ENCODE measurements at places on chromosomes 5 and 9. TPM values are rescaled to one million over a fixed set of nuclear protein-coding genes. Genes with fewer than 3 reads are reported as not detected.

Gene GABRA1
- total RNA-seq: not detected

Gene ANKDD1B
- 1.3 TPM for total RNA-seq

Gene ADAMTS19
- 0.72 TPM for total RNA-seq

Gene CXCL14
- 0.06 TPM for total RNA-seq

GRCh38 chr5:110638970-110639902 lies 87.2 kb downstream of the TMEM232 start:
- no peak for DNase-seq

- DNase-seq: no peak
Observed at GRCh38 chr5:176528301-176528700, 8.9 kb downstream of the RNF44 start.

DNA sequence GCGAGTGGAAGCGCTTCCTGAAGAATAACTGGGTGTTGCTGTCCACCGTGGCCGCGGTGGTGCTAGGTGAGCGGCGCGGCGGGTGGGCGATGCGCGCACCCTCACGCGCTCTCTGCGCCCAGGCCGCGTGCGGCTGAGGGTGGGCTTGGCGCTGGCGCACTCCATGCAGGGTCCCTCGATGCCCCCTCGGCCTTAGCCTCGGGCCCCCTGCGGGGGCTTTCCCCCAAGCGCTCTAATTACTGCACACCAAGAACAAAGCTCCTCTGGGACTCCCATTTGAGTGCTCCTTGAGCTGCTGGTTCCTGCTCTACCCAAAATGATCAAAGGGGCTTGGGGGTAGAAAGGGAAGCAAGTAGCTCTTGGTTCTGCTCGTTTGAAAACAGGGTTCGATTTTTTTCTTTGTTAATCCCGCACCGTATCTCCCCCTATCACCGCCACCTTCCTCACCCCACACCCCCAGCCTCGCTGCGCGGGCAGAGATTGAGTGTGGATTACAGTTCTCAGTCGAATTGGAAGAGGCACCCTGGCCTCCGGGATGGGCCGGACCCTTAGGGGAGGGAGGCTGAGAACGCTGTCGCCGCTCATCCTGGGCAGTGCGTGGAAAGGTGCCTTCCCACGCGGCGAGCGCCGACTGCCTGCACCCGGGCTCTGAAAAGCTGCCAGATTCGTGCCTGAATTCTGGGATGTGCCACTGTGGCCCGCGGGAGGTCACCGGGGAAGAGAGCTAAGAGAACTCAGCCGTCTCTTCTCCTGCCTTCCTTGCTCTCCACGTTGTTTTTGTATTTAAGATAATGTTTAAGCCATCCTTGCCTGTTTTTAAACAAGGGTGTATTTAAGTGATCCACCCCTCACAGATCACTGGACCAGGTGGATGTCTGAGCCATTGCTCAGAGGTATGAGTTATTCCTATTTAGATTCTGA lies 697 bp downstream of the SLC1A1 start:
- DNase-seq: no peak

DNA sequence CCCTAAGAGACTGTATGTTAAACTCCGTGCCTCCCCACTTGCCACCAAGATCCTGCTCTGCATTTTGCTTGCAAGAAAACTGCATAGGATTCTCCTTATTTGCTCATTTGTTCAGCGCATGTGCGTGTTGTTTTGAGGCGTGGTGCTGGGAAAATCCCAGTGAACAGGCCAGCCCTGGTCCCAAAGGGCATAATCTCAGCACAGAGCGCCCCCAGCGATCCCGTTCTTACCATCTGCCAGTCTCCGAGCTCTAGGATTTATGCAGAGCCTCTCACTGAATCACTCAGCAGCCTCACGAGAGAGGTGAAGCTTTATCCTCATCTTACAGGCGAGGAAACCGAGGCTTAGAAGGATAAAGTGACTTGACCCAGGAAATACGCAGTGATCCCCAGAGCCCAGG lies 11.5 kb downstream of the PRRX2 start:
- no peak for DNase-seq

- DNase-seq: no peak
Observed at GRCh38 chr5:150112201-150113046, 26.1 kb upstream of the CSF1R start.

- no peak for DNase-seq
Observed at GRCh38 chr5:35921930-35922329, 16.5 kb downstream of the CAPSL start.

DNA sequence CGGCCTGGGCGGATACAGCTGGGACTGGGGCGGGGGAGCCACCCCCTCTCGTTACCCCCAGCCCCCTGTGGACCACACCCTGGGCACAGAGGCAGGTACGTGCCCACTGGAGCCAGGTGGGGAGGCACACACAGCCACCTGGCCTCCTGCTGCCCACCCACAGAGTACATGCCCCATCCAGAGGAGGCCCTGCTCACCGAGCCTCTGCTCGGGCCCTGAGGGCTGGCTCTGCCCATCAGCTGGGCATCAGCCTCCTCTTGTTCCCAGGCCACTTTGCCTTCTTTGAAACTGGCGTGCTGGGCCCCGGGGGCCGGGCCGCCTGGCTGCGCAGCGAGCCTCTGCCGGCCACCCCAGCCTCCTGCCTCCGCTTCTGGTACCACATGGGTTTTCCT lies 6.3 kb downstream of the MAMDC4 start:
- no peak for DNase-seq

Data from epithelial cell of proximal tubule (primary cell).